T-helper 22 cell (primary cell): ENCODE measurements at places on chromosomes 12 and 14.

GRCh38 chr12:116184763-116185162 is 92.7 kb downstream of the MED13L start:
- no peak for DNase-seq

DNA sequence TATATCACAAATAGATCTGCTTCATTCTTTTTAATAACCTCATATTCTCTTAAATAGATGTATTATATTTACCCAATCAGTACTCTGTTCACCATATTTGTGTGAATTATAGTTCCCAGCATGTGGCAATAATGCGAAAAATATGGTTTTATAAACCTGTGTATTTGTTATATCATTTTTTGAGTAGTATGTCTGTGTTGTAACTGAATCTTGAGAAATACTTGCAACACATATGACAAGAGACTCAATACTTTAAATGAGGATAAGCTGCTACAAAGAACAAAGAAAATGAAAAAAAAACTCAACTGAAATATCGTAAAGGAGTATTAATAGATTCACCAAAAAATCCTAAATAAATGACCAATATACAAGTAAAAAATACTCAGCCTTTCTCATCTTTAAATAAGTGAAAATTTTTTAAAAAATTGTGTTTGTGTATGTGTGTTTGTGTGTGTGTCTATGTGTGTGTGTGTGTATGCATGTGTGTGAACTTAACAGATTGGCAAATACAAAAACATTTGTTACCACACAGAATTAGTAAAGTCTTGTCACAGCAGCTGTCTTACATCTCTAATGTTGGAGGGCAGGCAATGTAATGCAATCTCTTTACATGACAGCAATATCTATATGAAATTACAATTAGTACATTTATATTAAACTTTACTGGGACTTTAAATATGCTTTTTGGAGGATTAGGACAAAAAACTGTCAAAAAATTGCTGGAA is 441.9 kb upstream of the MGAT4C start:
- DNase-seq, result no peak

GRCh38 chr12:130813436-130813835 is 25.6 kb downstream of the STX2 start:
- no peak for DNase-seq

GRCh38 chr12:116599285-116600136 is 40.3 kb downstream of the MAP1LC3B2 start:
- peak; percentile 5 for DNase-seq

GRCh38 chr12:22821985-22822384 is 197.0 kb downstream of the ETNK1 start:
- no peak for DNase-seq

GRCh38 chr12:5870183-5870582 is 74.9 kb downstream of the ANO2 start:
- DNase-seq, result no peak
